ACHN (cell line): ENCODE measurements at places on chromosomes 16 and 17.

- DNase-seq, result no peak
Measured at GRCh38 chr17:59572301-59572924, 7.0 kb downstream of the DHX40 start.

DNA sequence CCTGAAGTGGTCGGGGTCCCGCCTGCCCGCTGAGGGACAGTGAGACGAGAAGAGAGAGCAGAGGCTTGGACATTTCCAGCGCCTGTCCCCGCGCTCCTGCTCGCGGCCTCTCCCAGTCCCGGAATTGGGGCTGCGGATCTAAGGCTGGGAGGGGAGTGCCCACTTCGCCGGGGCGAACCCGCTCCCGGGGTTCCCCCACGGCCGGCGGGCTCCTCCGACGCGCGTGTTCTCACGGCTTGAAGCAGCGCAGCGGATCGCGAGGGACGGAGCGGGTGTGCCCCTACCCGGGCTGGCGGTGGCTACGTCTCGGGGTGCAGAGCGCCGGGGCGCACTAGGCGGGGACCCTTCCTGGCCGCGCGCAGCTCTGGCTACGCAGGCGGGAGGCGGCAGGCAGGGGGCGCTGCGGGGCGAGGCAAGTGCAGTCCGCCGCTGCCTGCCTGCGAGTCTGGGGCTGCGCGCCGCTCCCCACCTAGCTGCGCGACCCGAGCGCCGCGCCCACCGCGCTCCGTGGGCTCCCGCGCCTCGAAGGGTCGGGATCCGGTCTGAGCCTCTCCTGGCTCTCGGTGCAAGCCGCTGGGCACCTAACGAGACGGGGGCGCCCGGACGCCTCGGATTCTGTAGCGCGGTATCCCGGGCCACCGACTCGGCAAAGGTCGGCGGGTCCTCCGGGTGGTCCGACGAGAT, 1.2 kb downstream of the NGFR start:
- peak; percentile 67 for DNase-seq

- DNase-seq, result no peak
Measured at GRCh38 chr16:80100846-80101451, 439.8 kb upstream of the DYNLRB2 start.

DNA sequence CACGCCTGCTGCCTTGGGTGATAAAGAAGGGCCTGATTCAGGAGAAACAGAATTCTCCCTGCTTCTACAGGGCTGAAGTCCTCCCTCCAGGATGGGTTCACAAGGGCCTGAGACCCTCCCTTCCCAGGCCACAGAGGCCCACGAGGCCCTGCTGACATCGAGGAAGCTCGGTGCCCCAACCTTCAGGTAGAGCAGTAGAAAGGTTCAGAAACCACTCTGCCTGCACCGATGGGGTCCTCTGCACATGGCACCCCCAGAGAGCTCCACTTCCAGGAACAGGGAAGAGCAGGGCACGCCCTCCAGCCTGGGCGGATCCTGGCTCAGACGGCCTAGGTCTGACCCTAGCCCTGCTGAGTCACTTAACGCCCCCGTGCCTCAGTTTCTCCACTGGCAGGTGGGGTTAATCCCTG, 773 bp downstream of the CENPX start:
- DNase-seq, result no peak

- DNase-seq, result no peak
Measured at GRCh38 chr17:67434061-67434525, 57.0 kb downstream of the PITPNC1 start.

DNA sequence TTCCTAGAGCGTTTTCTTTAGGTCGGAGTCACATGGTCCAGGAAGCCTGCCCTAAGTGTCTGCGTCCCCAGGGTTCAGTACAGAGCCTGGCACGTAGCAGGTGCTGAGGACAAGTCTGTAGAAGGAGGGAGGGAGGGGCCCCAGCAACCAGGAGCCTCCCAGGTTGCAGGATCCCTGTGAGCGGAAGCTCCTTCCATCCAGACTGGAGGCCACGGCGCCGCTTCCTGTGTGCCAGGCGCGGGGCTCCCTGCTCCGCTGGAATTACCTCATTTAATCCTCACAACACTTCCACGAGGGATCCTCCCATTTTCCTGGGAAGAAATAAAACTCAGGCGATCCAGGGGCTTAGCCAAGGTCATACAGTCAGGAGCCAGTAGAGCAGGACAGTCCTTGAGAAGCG, 22.1 kb downstream of the TRARG1 start:
- DNase-seq, result no peak

GRCh38 chr17:44932787-44933097, 14.8 kb downstream of the KIF18B start:
- DNase-seq, result no peak

DNA sequence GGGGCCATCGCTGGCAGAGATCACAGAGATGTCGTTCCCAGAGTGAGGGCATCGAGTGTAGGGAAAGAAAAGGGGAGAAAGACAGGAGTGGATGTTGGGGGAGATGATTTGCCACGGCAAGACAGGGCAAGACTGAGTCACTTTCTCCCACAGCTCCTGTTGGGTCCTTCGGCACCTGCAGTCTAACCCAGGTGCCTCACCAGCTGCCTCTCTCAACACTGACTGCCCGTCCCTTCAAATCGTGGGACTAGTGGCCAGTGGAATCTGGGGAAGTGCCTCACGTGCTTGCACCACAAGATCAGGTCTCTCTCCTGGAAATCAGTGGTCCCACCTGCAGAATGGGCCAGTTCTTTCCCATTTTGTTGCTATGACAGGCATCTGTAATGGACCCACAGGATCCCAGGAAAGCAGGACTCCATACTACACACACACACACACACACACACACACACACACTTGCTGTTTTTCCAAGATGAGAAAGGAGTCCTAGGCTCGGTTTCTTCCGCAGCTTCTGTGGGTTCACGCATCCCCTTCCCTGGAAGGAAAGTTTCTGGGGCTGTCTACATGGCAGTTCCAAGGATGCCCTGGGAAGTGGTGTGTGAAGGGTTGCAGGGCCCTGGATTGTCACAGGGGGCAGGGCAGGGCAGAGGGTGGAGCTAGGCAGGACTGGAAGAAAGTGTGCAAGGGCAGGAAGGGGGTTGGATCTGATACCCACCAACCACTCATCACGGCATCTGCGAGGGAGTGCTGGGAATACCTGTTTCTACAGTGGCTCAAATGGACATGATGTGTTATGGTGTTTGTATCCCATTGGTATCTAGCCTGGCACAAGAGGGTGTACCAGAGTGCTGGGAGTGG, 10.2 kb upstream of the CBX8 start:
- DNase-seq, result no peak

- peak; percentile 74 for DNase-seq
Measured at GRCh38 chr16:9033125-9033830, 58.2 kb upstream of the HAPSTR1 start.

- no peak for DNase-seq
Measured at GRCh38 chr17:32629563-32630190, 142.9 kb downstream of the CDK5R1 start.

- no peak for DNase-seq
Measured at GRCh38 chr16:4241928-4242283, at the start of gene SRL. TSS of gene SRL (minus strand) at chr16:4242080. CDS start at chr16:4242067, 13 bp downstream.

DNA sequence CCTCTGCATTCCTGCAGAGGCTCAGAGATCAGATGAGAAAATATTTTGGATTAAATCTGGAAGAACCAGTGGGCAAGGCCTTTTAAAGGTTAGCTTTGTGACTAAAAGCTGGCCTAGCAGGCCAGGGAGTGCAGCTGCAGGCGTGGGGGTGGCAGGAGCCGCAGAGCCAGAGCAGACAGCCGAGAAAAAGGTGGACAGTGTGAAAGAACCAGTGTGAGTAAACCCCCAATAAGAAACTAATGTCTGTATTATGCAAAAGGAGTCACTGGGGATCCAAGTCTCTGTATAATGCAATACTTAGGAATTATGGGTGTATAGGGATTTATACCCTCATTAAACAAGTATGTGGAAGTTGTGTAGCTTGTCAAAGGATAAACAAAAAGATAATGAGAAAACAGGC, 21.4 kb upstream of the SPACA3 start:
- DNase-seq, result no peak

- no peak for DNase-seq
Measured at GRCh38 chr17:44334727-44335126, 10.1 kb upstream of the SLC25A39 start.

GRCh38 chr17:19264681-19265080, 27.5 kb downstream of the EPN2 start:
- DNase-seq, result no peak

DNA sequence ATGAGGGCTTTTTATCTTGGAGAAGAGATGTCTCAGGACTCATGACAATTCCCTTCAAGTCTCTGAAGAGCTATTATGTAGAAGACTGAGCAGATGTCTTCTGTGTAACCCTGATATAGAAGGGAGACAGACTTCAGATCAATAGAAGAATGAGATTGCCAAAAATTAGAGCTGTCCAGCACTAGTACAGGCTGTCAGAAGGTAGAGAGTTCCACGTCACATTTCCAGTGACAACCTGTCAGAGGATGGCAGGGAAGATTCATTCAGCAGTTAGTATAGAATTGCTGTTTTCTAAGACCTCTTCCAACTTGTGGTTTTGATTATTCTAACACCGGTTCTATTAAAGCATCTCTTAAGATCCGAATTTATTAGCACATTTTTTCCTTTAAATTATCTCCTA, 520.6 kb downstream of the RBFOX1 start:
- DNase-seq, result no peak

- DNase-seq, result no peak
Measured at GRCh38 chr17:59814685-59815084, 78.1 kb downstream of the TUBD1 start.

DNA sequence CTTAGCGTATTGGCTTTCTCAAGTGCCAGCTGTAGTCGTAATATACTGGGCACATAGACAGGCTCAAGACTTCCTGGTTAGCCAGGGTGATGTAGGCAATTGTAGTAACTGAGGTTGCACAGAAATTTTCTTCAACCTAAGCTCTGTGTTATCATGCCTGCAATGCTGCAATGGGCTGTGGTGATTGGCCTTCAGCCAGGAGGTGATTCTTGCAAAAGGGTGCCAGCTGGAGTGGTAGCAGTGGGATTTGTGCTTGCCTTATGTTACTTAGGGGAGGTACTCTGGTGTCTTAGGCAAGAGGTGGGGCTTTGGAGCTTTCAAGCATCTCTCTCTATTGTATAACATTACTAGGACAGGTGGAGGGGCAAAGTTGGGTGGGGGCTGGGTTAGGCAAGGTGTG, 495.1 kb downstream of the CDH11 start:
- no peak for DNase-seq

DNA sequence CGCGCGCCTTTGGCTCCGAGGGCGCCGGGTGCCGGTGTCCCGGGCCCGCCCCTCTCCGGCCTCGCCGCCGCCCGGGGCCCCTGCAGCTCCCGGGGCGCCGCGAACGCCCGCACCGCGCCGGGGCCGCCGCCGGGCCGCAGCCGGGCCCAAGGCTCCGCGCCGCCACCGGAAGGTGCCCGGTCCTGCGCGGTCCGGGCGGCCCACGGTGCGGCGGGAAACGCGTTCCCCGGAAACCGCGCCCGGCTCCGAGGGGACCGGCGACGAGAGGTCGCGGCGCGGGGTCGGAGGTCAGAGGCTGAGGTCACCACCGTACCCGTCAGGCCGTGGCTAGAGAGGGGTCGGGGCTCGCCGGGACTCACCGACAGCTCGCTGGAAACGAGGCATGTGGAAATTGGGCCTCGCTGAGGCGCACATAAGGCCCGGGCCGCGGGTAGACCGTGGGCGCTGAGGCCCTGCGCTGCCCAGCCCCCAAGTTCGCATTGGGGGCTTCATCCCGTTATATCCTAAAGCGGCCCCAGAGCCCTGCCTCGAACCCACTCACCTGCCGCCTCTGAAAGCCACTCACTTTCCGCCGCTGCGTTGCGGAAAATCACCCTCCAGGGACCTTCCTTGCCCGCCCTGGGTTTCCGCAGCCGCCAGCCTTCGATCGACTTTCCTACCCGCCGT, at the start of gene DUS1L:
Gene DUS1L, minus strand, starts transcription at position 167 of the 666 bp plus-strand sequence. CDS start 745 bp downstream, outside the sequence.
- DNase-seq, result peak; percentile 61

DNA sequence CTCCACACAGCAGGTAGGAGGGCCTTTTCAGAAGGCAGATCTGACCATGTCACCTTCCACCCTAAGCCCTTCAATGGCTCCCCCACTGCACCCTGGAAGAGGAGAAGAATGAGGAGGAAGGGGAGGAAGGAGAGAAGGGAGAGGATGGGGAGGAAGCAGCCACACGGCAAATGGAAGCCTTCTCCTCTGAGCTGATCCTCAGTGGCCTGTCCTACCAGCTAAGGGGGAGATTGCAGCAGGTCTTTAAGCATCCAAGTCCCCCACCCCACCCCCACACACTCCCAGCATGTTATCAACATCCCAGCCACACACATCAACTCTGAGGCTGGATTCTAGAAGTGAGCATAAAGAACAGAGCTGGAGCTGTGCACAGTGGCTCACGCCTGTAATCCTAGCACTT, 46.2 kb upstream of the RBFOX3 start:
- no peak for DNase-seq

- no peak for DNase-seq
Measured at GRCh38 chr16:6852643-6853225, 479.9 kb upstream of the RBFOX1 start.

DNA sequence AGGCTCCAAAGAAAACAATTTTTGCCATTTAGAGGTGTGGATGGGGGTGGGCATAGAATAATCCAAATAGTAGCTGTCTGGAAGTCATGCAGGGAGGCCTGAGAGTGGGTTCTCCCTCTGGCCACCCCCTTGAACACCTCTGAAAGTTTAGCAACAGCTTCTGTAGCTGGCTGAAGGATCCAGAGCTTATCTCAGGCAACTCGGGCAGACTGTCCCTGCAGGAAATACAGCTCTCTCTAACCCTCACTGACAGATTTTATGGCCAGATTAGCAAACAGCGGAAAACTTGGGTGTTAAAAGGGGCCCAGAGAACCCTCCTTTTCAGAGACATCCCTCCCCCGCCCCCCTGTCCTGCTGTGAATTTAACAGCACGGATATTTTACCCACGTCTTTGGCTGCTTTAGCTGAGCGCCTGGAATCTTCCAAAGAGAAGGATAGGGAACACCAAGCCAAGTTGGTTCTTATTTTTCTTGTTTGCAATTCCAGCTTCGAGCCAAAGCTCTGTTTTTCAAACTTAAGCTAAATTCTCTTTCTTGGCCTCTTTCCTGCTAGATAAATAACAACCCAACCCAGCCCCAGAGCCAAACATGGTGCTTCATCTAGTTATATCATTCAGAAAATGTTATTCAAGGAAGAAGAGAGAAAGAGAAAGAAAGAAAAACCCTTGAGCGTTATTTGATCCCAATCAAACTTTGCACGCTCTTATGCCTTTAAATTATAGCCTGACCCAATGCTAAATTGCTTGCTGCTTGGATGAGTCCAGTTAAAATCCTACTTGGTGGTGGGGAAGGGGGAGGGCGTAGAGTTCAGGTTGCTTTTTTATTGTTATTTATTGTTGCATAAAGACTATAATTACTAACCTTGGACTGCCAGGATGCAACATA, 2.3 kb upstream of the HOXB2 start:
- no peak for DNase-seq

- no peak for DNase-seq
Measured at GRCh38 chr17:545156-545555, 169.5 kb downstream of the VPS53 start.

GRCh38 chr16:30947859-30948666, 805 bp upstream of the ORAI3 start:
- DNase-seq, result peak; percentile 99

- peak; percentile 99 for DNase-seq
Measured at GRCh38 chr16:57807968-57808528, 5.8 kb upstream of the KIFC3 start.
